ENCODE measurements at places on chromosomes 12 and 14.

- no peak for DNase-seq
Measured at GRCh38 chr14:36751106-36751505, 89.4 kb downstream of the PAX9 start.

- DNase-seq = no peak
Measured at GRCh38 chr14:64943556-64943955, 1.0 kb upstream of the GPX2 start.

DNA sequence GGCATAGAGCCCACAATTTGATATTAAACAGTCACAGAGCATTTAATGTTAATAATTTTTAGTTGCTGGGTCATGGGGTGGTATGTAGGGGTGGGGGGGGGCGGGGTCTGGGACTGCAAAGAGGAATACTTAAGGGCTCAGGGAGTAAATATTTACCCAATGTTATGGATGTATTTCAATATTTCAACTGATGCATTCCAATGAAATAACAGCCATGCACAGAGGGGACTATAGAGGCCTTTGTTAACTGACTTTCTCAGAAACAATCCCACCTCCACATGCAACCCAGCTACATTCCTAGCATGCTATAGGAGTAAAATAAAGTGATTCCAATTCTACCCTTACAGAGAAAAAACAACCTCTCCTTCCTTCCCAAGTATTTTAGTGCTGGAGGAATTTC, 7.9 kb upstream of the BBS10 start:
- DNase-seq = no peak

- DNase-seq = peak; percentile 95
Measured at GRCh38 chr12:124568431-124569374, 1.3 kb upstream of the NCOR2 start.

GRCh38 chr12:10191865-10192264, 13.0 kb downstream of the TMEM52B start:
- DNase-seq = peak; percentile 95

DNA sequence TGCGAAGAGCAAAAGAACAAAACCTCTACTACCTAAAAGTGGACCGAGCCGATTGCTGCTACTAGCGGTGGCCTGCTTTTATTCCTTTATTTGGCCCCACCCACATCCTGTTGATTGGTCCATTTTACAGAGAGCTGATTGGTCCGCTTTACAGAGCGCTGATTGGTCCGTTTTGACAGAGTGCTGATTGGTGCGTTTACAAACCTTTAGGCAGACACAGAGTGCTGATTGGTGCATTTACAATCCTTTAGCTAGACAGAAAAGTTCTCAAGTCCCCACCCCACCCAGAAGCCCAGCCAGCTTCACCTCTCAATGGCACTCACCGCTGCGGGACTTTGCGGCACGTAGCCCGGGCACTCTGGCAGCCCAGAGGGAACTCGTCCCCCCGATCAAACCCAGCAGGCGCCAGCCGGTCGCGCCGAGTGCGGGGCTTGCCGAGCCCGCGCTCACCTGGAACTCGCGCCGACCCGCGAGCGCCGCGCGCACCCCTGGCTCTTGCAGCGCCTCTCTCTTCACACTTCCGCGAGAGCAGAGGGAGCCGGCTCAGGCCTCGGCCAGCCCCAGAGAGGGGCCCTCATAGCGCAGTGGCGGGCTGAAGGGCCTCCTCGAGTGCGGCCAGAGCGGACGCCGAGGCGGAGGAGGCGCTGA, 8.7 kb upstream of the FGD4 start:
- DNase-seq = no peak

DNA sequence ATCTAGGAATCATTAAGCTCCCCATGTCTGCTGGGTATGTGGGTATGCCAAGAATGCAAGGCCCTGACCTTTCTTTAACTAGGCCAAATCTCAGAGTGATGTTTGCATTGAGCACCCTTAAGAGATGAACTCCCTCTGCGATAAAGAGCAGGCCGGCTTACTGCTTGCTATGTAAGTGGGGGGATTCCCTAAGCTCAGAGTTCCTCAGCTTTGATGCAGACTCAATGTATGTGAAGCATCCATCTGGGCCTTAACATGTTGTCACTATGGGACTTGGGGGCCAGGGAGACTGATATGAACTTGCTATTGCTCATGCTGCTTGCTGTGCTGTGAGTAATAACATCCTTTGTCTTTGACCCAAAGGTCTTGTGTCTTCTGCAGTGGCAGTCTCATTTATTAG, 149.7 kb downstream of the C12orf75 start:
- DNase-seq = peak; percentile 73

- no peak for DNase-seq
Measured at GRCh38 chr12:132174015-132174838, 30.0 kb downstream of the NOC4L start.

DNA sequence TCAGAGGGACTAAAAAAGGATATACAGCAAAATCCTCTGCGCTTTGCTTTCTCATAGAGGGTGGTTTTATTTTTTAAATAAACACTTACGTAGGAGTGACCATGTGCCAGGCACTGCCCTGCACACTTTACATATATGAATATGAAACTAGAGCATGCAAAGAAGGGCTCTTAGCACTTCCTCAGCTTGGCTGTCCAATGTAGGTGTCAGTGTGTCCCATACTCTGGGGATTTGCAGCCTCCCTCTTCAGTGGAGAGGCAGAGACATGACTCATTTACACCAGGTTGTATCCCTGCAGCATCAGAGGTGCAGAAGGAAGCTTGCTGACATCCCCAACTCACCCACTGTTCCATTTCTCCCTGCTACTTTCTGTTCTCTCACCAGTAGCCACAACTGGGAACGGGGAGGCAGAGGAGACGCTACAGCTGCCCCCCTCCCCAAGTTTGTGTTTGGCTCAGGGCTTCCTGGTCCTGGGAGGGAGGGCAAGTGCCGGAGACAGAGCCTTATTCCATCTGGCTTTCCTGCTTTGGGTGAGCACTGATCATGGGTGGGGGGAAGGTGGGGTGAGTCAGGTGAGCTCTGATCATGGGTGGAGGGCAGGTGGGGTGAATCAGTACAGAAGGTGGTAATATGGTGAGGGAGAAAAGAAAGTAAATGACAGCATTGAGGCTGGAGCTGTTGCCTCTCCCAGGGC, 4.9 kb upstream of the KRT5 start:
- DNase-seq = no peak

DNA sequence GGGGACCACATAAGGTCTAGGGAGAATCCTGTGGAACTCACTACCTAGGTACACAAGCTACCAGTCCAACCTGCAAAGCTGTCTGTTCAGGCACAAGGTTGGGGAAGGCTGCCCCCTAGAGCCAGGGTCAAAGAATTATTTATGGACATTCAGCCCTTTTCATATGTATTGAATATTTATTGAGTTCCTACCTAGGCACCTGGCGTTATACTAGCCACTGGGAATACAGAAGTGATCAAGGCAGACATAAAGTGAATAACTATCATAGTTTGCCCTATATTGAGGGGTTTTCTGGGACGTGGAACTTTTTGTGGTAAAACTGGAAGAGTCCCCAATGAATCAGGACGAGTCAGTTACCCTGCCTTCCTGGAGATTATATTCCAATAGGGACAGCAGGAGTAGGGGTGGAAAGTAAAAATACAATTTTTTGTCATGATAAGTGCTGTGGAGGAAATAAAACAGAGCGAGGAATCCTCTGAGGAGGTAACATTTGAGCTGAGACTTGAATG, 5.8 kb upstream of the SLC48A1 start:
- DNase-seq = peak; percentile 53

- DNase-seq = peak; percentile 71
Measured at GRCh38 chr12:122980183-122981035, at the start of gene ARL6IP4. Gene ARL6IP4 (plus strand): TSS chr12:122980681. CDS start chr12:122981140, 459 bp downstream.

GRCh38 chr14:78851189-78851588, 681.0 kb downstream of the NRXN3 start:
- DNase-seq = no peak

GRCh38 chr12:25052196-25052913, 103.5 kb upstream of the BCAT1 start:
- no peak for DNase-seq

- DNase-seq = peak; percentile 91
Measured at GRCh38 chr14:58639842-58640484, 2.2 kb downstream of the DACT1 start.

DNA sequence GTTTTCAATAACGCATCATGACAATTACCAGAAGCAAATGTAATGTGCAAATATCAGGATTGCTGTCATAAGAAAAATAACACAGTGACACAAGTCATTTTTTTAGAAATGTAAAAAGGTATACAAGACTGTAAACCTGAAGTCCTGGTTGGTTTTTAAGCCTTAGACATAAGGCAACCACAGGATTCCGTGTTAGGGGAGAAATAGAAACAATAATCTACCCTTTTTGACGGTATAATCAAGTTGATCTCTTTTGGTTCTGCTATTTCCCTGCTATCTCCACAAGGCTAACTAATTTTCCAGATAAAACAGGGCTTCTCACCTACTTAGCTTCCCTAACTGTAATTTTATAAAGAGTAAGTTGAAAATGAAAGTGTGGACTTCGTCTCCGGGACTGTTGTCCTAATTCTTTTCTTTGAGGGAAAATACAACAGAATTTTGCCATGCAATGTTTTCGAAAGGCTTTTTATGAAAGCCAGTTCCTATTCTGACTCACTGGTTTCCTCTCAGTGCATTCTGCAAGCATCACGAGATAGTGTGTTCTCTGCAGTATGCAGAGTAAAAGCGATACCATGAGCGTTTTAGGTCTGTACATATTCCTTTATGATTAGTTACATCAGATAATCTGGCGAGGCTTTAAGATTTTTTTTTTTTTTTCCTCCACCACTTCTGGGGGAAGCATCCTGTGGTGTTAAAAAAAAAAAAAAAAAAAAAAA, 10.6 kb downstream of the MYO1H start:
- DNase-seq = no peak

DNA sequence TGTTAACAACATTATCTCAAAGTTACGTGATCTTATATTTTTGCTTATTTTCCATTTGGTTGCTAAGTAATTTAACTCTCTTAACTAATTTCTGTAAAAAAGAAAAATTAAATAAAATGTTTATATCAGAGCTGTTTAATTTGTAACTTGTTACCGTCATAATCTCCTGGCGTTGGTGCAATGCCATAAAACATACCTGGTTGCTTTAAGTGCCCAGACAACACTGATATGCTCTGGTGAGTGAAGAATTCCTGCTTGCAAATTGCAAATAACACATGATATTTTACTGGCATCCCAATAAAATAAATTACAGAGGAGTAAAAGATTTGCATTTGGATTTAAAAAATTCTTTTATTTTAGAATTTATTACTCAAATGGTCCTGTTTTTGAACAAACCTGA, 640.1 kb upstream of the MIS18BP1 start:
- DNase-seq = no peak

DNA sequence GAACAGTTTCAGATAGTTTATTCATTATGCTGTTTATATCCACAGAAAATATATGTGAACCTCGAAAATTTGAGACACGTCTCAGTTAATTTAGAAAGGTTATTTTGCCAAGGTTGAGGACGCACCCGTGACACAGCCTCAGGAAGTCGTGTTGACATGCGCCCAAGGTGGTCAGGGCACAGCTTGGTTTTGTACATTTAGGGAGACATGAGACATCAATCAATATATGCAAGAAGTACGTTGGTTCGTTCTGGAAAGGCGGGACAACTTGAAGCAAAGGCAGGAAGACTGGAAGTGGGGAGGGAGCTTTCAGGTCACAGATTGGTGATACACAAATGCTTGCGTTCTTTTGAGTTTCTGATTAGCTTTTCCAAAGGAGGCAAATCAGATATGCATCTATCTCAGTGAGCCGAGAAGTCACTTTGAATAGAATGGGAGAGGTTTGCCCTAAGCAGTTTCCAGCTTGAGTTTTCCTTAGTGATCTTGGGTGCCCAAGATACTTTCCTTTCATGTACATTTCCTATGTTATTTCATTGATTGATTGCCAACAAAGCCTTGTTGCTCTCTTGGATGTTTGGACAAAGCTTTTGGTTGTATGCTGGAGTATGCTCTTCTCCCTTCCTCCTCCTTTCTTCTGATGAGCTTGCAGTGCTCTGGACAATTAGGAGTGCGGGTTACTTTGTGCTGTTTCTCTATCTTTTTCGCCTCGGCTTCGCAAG, 3.2 kb downstream of the SNAPC1 start:
- DNase-seq = no peak

DNA sequence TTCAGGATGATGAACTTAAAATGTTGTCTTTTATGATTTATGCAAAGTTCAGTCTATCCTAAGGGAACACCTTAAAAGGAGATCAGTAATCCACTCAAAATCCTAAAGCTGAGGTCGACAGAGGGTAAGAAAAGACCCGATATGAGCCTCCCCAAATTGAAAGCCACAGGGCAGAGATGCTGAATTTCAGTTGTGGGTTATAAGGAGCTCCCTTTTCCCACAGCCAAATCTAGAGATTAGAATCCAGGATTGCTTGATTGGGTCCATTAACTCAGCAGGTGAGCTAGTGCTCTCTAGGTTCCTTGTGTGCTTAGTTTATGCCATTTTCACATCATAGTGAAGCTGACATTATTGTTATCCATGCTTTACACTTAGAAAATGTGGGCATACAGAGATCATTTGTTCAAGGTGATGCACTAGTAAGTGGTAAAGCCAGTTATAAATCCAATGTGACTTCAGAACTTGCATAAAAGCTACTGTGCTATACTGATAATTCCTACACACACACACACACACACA, 417.5 kb downstream of the TMEM117 start:
- no peak for DNase-seq

DNA sequence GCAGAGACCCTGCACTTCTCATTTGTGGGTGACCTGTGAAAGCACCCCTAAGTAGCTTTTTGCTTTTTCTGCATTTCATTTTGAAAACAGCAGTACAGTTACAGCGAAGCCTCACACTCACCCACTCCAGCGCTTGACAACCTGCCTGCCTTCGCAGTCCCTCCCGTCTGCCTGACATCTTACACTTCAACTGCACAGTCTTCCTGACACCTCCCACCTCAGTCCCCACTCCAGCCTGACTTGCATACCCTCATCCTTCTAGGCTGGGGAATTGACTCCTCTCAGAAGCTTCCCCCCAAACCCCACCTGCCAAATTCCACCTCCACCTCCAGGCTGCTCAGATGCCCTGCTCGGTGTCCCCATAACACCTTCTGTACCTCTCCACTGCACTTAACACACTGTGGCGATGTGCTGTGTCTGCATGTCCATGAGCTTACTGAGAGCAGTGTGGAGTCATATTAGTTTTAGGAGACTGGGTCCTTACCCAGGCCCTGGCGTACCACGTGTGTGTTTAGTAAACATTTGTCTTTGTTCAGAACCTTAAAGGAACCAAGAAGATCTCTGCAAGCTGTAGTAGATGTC, 159.4 kb downstream of the PRKCH start:
- no peak for DNase-seq

DNA sequence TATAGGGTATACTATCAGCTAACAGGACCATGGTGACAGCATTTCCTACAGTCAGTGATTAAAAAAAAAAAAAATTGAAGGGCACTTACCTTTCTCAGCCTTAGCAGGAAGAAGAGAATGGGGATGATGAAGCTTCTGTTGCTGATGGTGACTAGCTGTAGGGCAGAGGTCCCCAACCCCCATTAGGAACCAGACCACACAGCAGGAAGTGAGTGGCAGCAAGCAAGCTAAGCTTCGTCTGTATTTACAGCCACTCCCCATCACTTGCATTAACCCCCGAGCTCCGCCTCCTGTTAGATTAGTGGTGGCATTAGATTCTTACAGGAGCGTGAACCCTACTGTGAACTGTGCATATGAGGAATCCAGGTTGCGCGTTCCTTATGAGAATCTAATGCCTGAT, 91.3 kb upstream of the USP44 start:
- no peak for DNase-seq
